ENCODE measurements at places on chromosomes 6 and 20.

GRCh38 chr20:61690993-61691838 is 374.5 kb downstream of the TAF4 start:
- DNase-seq, result no peak

GRCh38 chr6:149075616-149076354 is 241.7 kb upstream of the TAB2 start:
- DNase-seq, result no peak

DNA sequence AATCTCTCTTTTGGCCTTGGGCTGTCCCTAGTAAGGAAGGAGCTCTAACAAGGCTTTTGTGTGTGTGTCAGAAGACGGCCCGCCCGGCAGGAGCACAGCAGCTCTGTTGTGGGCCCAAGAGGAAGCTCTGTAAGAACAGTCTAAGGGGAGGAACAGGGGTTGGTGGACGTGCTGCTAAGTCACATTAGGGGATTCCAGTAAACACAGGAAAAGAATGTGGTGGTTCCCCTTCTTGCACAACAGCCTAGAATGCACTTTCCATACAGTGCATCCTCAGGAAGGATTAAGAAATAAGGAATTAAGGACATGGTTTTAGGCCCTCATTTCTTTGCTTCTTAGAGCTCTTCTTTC is 114.5 kb downstream of the RNF144B start:
- DNase-seq, result no peak

DNA sequence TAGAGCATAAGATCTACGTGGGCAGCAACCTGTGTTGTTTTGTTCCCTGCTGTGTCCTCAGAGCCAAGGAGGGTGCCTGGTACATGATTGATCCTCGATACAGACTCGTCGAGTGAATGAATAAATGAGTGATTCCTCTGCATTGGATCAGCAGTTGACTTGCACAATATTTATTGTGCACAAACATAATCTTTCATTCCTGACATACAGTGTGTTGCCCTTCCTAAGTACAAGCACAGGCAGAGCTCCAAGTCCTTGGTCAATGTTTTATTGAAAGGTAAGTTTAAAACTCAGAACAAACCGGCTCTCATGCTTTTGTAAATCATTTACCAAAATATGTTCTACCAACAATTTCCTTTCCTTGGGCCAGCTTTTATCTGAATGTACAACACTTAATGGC is 57.4 kb downstream of the STMND1 start:
- no peak for DNase-seq

DNA sequence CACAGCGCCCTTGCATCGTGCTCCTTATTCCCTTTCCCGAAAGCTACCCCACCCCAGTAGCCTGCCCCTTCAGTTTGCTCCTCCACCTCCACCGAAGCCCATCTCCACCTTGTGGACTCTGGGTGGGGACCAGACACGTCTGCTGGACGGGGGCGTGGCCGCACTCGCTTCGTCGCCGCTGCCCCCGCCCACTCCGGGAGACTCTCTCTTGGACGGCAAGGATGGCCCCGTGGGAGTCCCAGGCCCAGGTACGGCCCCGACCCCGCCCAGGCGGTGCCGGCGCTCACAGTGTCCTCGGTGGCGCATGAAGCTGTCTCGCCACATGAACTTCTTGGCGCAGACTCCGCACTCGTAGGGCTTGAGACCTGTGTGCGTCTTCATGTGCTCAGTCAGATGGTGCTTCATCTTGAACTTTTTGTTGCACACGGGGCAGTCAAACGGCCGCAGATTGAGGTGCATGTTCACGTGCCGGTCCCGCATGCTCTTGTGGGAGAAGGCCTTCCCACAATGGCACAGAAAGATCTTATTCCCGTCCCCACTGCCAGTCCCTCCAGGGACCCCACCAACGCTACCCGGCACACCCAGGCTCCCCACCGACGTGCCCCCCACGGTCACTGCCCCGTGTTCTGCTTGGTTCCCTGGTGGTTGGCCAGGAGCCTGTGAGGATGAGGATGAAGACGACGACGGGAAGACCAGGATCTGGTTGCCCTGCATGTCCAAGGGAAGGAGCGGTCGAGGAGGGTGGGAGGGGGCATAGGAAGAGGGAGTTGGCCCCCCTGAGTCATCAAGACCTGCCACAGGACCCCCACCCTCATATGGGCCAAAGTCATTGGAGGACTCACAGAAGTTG is 1.3 kb upstream of the TAPBP start:
- peak; percentile 33 for DNase-seq

Measured in COR-L47 (cell line).